Activated T-cell treated with anti-CD3 and anti-CD28 coated beads, Interleukin-2, amount 50 U/mL, for 1 hour (primary cell): ENCODE measurements at places on chromosomes 4 and X.

GRCh38 chr4:22240814-22241213 lies 275.1 kb downstream of the ADGRA3 start:
- no peak for DNase-seq

- DNase-seq, result no peak
Measured at GRCh38 chr4:183830438-183830985, 74.6 kb upstream of the STOX2 start.

DNA sequence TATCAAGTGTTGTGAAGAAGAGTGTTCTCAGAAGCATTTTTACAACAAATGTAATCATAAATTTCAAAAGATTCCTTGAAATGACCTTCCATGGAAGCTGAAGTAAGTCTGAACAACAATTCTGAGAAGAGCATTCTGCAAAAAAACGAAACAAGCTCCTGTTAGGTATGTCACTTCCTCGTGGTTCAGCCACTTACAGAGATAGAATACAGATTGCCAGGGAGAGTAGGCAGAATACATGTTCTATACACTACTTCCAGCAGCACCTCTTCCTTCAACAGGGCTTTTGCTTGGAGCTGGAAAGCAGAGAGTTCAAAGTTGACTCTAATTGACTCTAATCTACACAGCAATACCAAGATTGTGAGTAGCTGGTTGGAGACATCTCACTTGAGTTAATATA lies 274.5 kb downstream of the ADGRA3 start:
- DNase-seq, result no peak

DNA sequence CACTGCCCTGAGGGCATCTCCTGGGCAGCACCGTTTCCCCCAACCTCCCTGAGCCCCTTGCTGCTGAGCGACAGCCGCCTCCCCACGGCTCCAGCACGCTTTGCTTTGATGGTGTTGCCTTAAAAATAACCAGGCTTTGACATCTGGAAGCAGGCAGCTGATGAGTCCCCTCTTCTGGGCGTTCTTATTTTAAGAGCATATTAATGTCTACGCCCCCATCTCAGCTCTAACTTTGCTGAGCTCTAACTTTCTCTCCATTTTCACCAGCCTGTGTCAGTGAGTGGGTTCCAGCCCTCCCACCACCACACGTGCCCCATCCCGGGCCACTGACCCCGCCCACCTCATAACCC lies 70.2 kb downstream of the ADRA2C start:
- DNase-seq, result no peak

DNA sequence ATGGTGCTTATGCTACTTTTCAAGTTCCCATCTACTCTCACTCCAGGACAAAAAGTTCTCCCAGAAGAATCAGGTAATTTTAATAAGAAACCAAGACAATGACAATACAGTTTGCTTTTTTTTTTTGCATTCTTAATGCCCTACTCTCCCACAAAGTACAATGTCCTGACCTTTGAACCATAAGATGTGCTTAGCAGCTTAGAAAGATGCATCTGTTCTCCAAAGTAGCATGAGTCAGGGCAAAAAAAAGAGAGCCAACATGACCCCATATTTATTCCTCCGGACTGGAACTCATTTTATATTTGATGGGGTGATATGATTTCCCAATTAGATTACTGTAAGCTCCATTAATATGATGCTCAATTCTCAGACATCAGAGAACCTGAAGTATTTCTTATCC lies 16.5 kb upstream of the PDCL2 start:
- DNase-seq, result no peak

- DNase-seq, result no peak
Measured at GRCh38 chr4:109609431-109609830, 49.4 kb downstream of the MCUB start.

GRCh38 chr4:164501074-164501473 lies 252.9 kb upstream of the SMIM31 start:
- DNase-seq, result no peak

DNA sequence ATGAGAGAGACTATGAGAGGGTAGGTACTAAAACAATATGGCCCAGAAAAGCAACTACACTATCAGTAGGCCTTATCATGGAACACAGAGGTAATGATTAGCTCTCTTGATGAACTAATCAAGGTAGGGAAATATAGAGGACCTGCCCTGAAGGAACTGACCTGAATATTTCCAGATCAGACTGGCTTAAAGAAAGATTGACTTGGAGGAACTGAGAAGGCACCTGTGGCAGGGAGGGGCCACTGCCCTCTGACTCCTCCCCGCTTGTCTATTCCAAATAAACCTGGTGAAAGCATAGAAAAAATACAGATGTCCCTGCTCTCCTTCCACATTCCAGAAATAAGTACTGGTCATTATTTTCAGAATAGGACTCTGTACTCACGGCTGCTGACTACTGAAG lies 5.5 kb downstream of the RPS6KA6 start:
- DNase-seq, result no peak

DNA sequence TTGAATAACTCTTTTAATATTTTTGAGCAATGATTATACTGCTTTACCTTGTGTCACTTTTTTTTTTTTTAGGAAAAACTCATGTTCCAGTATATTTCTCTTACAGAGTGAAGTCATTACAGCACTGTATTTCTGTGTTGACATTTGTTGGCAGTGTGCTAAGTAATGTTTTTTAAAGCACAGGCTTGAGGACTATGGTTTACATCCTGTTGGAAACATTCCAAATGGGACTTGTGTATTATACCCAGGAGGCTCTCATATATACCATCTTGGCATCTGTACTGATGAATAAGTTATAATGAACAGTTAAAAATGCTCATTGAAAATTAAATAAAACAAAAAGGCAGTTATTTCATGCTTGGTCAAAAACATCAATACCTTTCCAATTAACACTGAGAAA lies 33.8 kb downstream of the CEP44 start:
- no peak for DNase-seq

- DNase-seq, result peak; percentile 29
Measured at GRCh38 chr4:121199742-121200561, 35.8 kb upstream of the TNIP3 start.

DNA sequence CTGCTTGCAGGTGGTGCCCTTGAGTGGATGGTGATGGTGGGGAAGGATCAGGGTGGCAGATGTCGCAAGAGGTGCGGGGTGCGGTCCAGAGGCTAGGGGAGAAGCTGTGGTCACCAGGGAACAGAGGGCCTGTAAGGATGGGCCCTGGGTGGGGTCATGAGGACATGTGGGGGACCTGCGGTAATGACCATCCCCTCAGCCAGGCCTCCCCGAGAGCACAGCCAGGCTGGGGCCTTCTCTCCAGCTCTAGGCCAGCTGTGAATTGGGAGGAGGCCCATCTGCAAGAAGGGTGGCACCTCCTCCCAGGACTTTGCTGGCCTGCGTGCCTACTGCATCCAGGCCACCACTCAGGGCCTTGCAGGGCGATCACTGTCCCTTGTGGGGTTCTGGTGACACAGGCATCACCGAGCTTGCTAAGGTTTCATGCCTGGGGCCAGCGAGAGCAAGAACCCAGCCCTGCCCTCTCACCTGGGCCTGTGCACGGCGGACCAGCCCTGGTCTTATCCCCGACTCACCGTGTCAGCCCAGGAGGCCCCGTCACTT lies 34.1 kb upstream of the MXD4 start:
- DNase-seq, result peak; percentile 18

- no peak for DNase-seq
Measured at GRCh38 chr4:81982846-81983540, 390.8 kb downstream of the HNRNPD start.

DNA sequence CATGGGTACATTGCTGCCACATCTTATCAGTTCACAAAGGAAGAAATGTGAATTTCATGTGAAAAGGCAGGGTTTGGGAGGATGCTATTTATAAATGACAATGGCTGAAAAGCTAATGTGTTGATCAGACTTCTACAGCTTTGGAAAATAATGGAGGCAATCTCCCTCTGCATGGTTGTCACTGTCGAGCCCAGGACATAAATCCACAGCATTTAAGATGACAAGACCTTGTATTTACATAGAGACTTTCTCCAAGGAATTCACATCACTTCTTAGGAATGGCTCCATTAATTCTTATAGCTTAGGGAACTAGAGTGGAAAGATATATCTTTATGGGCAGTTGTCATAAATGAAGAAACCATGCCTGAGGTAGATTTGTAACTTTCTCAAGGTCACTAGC lies 66.7 kb downstream of the CBLL2 start:
- no peak for DNase-seq

DNA sequence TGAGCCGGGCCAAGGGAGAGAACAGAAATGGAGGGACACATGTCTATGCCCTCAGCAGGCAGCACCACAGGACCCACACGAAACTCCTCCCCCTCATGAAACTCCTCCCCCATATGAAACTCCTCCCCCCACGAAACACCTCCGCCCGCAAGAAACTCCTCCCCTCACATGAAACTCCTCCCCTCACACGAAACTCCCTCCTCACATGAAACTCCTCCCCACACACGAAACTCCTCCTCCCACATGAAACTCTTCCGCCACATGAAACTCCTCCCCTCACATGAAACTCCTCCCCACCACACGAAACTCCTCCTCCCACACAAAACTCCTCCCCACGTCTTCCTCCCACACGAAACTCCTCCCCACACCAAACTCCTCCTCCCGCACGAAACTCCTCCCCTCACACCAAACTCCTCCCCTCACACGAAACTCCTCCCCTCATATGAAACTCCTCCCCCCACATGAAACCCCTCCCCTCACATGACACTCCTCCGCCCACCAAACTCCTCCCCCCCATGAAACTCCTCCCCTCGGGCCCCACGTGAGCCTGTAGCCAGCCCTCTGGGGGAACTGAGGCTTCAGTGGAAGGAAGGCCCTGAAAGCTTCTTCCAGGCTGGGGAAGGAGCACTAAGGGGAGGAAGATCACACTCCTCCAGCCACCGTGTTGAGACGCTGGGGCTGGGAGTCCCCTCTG lies 15.2 kb downstream of the ADRA2C start:
- DNase-seq, result no peak

GRCh38 chr4:11474146-11474545 lies 45.5 kb upstream of the HS3ST1 start:
- DNase-seq, result no peak

DNA sequence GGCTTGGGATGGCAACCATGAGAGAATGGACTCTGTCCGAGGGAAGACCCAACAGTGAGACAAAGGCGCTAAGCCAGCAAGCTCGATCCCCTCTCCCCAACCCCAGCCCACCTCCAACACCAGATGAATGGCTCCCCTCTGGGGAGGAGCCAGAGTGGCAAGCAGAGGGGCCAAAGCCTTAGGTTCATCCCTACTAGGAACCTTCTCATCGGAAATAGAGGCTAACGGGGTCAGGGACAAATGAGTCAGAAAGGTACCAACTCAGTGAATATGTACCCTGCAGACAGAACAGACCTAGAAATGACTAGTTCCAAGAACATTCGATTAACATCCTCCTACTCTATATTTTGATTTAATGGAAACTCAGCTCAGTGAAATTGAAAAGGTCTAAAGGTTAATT lies 73.9 kb downstream of the NSG1 start:
- no peak for DNase-seq

DNA sequence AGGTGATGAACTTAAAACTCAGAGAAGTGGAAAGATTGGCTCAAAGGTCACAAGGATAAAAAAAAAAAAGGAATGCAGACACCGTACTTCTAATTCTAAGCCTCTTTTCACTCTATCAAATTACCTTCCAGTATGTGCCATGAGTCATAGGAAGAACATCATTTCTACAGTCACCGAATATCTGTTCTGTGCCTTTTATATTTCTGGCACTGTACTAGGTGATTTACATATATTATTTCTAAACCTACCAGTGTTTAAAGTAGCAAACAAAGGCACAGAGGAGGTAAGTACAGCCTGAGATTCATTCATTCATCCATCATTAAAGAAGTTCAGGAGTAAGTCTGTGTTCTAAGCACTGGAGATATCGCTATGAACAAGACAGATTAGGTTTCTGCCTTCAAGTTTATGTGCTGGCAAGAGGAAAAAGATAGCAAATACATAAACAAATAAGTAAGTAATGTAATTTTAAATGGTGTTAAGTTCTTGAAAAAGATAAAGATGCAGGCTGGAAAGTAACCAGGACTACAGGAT lies 65.3 kb downstream of the PALLD start:
- DNase-seq, result no peak

DNA sequence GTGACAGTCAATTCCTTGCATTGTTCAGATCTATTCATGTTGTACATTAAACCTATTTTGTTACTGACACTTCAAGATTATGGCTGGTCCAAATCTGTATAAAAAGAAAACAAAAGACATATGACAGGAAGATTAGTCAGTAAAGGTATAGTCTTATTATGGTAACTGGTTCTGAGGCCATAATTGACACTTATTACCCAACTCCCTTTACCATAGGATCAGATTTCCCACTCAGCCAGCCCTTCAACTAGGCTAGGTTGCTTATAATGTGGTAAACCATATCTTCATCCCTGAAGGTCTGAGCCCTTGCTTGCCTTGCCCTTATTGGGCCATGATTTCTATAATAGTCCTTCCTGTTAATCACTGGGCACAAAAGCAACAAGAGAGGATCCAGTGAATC lies 289.6 kb downstream of the CXXC4 start:
- DNase-seq, result no peak

- DNase-seq, result no peak
Measured at GRCh38 chr4:1763070-1763549, 30.0 kb upstream of the FGFR3 start.

DNA sequence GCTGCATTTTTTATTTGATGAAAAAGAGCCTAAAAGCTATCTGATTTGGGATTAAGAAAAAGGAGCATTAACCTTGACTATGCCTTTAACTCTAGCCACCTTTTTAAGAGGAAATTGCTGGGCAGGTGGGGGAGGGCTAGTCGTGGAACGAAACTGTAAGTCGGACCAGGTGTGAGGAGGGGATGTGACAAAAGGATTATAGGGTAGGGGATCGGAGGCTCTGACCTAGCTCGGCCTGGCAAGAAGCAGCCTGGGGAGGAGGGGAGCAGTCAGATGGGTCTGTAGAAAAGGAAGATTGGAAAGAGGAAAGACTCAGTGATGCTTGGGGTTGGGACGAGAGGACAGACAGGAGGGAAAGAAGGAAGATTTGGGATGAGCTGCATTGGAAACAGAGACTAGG lies 21.1 kb upstream of the SPCS3 start:
- no peak for DNase-seq

DNA sequence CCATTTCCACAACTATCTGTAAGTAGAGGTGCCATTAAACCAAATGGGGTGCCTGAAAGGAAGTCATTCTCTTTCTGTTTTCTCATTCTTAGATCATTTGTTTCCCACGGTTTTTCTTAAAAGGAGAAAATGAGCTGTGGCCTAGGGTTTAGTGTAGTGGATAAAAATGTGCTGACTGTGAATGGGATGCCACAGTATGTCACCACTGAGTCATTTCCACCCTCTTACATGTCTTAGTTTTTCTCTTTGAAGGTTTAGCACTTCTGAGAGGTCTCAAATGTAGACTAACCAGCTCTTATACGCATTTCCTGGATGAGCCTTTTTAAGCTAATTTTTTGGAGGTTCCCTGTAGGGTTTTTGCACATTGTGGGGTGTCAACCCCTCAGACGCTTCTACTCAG lies 244.5 kb upstream of the SPANXN1 start:
- DNase-seq, result no peak
